ENCODE measurements at places on chromosomes 3 and 15.

DNA sequence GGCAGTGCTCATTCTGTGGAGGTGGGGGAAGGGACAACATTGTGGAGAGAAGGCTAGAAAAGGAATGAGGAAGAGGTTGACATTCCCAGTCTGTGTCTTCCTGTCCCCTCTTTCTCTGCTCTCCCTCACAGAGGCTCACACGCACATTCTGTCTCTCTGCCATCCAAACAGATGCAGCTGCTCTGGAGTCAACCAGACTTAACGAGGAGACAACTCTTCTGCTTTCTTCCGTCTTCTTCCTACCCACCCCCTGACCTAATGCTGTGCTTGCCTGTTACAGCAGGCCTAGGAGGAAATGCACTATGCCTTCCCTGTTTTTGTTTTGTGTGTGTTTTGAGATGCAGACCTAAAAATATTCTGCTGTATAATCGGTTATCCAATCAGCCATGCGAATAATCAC, 121.9 kb downstream of the CACNA1D start:
- DNase-seq, result no peak

- no peak for DNase-seq
These were observed 36.1 kb upstream of the CSPG5 start for GRCh38 chr3:47614788-47615187.

GRCh38 chr3:163779396-163780344, 1298.6 kb downstream of the SI start:
- DNase-seq, result no peak

DNA sequence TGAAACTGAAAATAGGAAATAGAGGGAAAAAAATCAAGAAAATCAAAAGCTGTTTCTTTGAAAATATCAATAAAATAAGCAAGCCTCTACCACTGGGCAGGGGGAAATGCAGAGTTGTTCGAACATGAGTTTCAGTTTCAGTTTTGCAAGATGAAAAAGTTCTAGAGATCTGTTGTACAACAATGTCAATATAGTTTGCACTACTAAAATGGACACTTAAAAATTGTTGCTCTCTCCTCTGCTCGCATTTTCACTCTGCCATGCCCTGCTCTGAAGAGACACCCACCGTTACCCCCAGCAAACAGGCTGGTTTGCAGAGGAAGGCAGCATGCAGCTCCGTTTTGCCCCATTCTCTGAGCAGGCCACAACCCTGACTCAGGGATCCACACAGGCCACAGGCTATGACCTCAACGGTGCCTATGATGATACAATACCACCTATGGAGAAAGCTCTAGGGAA, 64.5 kb downstream of the ZNF148 start:
- peak; percentile 20 for DNase-seq

DNA sequence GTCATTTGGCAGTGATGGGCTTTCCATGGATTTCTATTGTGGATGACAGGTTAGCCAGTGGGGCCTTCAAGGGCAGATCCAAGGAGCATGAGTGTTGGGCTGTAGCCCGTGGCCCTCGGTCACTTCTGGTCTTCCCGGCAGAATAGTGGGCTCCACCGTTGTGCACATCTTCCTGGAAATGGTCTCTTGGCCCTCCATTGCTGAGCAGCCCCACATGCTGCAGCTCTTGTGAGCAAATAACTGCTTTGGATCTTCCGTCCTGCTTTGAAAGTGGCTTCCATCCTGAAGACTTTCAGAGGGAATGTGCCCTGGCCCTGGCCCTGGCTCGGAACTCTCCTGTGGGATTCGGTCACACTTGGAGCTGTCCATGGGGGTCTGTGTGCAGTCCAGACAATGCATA, 102.8 kb downstream of the SNRPN start:
- no peak for DNase-seq

DNA sequence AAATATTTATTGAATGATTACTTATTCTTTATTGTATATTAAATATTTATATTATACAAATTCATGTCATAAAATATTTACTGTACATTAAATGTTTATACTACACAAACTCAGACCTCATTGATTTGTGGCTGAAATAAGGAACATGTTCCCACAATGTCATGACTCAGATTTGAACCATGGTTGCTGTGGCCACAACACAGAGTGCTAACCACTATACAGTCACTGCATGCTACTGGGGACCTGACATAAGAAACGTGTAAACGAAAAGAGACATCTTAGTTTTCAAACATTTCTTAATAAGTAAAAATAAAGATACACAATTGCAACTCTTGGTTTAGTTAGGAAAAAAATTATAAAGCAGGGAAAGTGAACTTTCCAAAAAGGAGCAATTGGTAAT, 99.1 kb upstream of the AGTR1 start:
- DNase-seq, result no peak

- DNase-seq, result no peak
These were observed 70.7 kb downstream of the CD200R1L start for GRCh38 chr3:112776000-112776399.

GRCh38 chr15:32646291-32646690, 4.8 kb downstream of the SCG5 start:
- DNase-seq, result no peak
